BE2C (cell line): ENCODE measurements at places on chromosomes 4 and X.

GRCh38 chrX:30253257-30253656 is 6.3 kb downstream of the MAGEB1 start:
- no peak for DNase-seq

DNA sequence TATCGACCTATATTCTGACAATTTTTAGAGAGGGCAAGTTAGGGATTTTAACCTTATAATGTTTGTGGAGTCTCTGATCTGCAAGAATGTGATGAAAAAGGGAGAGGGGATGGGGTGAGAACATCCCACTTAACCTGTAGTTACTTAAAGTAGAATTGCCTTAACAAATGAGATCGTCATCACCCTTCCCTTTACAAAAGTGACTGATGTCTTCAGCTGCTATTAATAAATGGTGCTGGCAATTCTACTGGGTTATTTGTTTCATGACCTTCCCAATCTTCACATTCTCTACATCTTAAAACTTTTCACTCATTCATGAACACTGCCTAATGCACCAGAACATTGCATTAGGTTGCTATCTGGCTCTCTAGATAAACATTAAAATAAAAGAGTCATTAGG is 873.4 kb upstream of the LCORL start:
- no peak for DNase-seq

DNA sequence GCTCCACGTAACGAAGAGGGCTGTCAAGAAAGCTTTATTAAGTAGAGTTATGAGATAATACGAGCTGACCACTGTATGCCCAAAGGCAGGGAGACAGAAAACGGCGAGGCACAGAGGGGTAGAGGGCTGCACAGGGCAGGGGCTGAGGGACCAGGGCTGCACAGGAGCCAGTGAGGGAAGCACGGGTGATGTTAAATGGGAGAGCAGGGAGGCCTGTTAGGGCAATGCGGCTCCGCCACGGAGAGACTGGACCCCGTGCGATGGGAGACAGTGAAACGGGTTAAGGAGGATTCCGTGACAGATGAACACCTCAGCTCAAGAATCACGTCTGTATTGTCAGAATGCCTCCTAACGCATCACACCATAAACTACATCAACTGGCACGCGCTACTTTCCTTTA is 25.1 kb downstream of the FAT1 start:
- DNase-seq, result no peak

- DNase-seq, result peak; percentile 94
Observed at GRCh38 chr4:86934771-86935565, at the start of gene AFF1. AFF1 (plus strand) TSS chr4:86935011; CDS start chr4:86948534, 13,523 bp downstream.

- DNase-seq, result no peak
Observed at GRCh38 chr4:96558466-96558865, 718.6 kb downstream of the PDHA2 start.

GRCh38 chr4:71026086-71026485 is 32.6 kb downstream of the DCK start:
- DNase-seq, result no peak

DNA sequence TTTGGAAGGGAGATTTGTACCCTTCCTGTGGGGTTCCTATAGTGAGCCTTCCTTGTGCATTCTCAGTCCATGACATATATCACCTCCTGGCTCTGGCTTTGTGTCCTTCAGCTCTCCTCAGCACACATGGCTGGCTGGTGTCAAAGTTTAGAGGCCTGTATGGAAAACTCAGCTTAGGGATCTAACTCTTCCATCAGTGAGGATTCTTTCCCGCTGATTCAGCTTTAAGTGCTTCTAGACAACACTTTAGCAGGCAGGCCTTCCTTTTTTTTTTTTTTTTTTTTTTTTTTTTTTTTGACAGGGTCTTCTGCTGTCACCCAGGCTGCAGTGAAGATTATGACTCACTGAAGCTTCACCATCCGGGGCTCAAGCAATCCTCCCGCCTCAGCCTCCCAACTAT is 84.2 kb downstream of the NPNT start:
- no peak for DNase-seq

GRCh38 chrX:115561605-115562479 is 868 bp downstream of the PLS3 start:
- peak; percentile 56 for DNase-seq

DNA sequence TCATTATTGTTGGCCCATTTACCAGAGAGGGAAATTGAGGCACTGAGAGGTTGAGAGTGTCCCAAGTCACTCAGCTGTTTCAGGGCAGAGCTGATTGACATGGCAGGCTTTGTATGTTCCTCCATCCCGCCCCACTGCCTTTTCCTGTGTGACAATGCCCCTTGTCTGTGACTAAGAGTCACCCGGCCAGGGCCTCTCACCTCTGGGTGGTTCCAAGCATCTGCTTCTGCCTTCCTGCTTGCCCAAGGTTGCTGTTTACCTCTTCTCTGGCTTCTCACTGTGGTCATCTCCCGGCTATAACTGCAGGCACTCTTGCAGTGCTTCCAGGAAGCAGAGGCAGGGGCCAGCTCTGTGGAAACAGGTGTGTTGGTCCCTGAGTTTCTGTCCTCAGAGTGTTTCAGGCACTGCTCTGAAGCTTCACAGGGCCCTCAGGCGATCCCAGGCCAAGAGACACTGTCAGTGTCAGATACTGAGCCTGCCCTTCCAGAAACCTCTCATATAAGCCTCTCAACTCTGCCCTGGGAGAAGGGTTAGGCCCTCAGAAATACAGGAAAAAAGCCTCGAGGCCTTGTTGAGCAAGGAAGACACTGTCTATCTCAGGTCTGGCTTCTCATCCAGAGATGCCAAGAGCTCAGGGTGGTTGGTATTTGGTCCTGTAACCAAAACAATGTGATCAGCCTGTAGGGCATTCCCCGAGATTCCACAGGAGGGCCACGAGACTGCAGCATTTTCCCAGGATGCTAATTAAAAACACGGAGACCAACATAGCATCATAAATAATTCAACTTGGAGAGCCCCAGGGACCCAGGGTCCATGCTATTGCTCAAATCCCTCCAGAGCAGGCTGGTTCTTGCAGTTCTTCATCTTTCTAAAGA is 42.0 kb upstream of the PROM1 start:
- DNase-seq, result no peak

DNA sequence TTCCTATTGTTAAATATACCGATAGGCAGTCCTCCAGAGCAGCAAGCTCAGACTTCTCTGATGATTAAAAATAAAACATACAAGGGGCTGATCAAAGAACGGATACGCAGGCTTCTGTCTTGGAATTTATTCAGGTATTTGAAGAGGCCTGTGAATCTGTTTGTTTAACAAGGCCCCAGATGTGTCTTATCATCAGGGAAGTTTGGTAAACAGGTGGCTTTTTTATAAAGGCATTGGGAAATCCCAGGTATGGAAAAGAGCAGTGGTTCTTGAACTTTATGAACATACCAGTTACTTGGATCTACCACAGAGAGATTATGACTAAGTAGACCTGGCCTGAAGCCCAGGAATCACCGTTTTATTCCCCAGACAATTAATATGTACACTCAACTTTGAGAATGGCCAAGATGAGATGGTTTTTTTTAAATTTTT is 47.9 kb downstream of the SOWAHB start:
- no peak for DNase-seq

DNA sequence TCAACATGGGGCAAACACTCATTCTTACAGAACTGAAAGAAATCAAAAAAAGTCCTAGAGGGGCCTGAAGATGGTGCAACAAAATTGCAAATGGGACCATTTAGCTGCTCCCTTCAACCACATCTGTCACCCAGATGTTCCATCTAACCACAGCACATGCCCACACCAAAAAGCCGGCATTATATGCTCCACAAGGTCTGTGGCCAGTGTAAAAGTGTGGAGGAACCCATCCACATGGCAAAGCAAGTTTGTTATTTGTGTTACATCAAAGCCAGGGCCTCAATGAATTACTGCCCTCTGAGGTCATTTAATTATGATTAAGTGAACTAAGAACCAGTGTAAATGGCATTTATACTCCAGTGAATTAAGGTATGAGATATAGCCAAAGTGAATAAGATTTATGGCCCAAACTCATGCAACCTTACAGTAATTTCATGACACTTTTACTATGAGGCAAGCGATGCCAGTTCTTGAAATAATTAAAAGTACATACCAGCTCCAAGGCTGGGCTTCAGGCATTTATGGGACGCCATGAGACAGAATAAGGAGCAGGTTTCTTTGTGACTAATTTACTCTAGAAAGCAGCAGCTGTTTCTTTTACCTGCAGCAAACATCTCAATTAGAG is 48.7 kb upstream of the FGF16 start:
- DNase-seq, result no peak

GRCh38 chr4:19675172-19675811 is 576.4 kb upstream of the SLIT2 start:
- DNase-seq, result no peak

- DNase-seq, result no peak
Observed at GRCh38 chr4:166400270-166400894, 527.3 kb downstream of the TLL1 start.

DNA sequence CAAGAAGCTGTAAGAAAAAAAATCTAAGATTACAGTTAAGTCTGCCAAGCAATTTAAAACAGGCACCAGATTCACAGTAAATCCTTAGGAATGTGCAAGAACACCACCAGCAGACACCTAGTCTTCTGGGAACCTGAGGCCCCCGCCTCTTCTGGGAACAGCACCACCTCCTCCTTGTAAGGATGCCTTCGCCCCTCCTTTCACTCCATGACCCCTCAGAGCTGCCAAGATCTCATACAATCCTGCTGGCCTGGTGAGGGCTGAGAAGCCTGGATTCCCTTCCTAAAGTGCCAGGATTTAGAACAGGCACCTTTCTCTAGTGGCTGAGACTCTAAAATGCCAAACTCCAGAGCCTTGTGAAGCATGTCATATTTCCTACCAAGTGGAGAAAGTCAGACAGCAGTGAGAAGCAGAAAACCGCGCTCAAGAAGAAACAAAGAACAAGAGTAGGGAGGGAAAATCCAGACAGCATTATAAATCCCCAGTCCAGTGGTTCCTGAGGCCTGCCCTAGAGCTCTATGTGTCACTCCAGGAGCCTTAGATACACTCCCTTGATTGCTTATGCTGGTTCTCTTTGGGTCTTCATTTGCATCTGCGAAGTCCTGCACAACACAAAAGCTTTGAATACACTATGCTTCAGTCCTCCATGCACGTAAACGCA is 166.4 kb downstream of the TSPAN5 start:
- DNase-seq, result no peak

- peak; percentile 19 for DNase-seq
Observed at GRCh38 chr4:168588916-168589531, 92.2 kb downstream of the PALLD start.
